ENCODE measurements at places on chromosomes 2 and 18. TPM values are rescaled to one million over a fixed set of nuclear protein-coding genes. Genes with fewer than 3 reads are reported as not detected.

GRCh38 chr2:202432776-202433175, 56.6 kb downstream of the BMPR2 start:
- no peaks in the 10 kb centered on the region for H3K36me3 ChIP-seq
- no peak for DNase-seq
- no peaks in the 10 kb centered on the region for H3K27me3 ChIP-seq
- H3K27ac ChIP-seq: no peak overlapping the region
- H3K4me3 ChIP-seq: no peak overlapping the region

DNA sequence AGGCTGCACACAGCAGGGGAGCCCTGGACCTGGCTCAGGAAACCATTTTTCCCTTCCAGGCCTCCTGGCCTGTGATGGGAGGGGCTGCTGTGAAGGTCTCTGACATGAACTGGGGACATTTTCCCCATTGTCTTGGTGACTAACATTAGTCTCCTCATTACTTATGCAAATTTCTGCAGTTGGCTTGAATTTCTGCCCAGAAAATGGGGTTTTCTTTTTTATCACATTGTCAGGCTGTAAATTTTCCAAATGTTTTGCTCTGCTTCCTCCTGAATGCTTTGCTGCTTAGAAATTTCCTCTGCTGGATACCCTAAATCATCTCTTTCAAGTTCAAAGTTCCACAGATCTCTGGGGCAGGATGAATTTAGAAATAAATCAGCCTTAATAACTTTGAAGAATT, 78.2 kb downstream of the EHBP1 start:
- H3K4me3 ChIP-seq: no peak overlapping the region
- 0 out of 2 replicates have a peak, but pooled peaks cover 2% of the 10 kb centered on the region for H3K36me3 ChIP-seq
- DNase-seq: no peak
- peaks cover under 1% of the 10 kb centered on the region for H3K4me1 ChIP-seq
- H3K27ac ChIP-seq: no peak overlapping the region

DNA sequence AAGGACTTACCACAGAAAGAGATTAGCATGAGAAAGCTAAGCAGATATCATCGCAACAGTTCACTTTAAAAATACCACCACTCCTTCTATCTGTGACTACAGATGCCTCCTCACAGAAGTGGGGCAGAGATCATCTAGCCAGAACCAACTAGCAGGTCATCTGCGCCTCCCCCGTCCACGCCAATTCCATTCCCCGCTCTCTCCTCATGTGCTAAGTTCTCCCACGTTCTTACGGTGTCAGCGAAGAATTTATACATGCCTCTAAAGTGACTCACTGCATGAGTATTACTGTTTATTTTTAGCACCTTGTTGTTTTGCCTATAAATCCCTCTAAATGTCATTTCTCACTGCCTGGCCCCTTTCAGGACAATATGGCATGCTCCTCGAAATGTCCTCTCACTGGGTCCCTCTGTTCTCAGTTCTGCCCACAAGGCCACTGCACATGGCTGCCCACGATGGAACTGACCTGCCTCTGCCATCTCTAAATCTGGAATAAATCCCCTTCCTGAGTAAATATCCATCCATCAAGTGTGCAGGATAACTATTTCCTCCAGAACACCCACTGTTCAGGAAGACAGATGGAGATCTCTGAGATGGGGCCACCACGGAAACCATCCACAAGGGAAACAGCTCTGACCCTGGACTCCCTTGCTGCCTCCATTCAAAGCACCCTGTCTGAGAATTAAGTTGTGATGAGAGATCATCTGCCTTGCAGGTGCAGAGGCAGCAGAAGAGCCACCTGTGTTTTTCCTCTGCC, 137.7 kb downstream of the IRS1 start:
- peak; percentile 75 for DNase-seq
- no peak overlapping the region for H3K4me3 ChIP-seq
- peaks cover 10% of the 10 kb centered on the region for H3K4me1 ChIP-seq

GRCh38 chr2:201084863-201085262, 13.1 kb downstream of the NDUFB3 start:
- H3K27me3 ChIP-seq: no peaks in the 10 kb centered on the region
- no peaks in the 10 kb centered on the region for H3K4me1 ChIP-seq
- peaks cover 3% of the 10 kb centered on the region for H3K36me3 ChIP-seq

GRCh38 chr2:231221761-231222160, 23.3 kb downstream of the ARMC9 start:
- no peaks in the 10 kb centered on the region for H3K36me3 ChIP-seq
- no peak overlapping the region for H3K4me3 ChIP-seq
- no peak overlapping the region for H3K27ac ChIP-seq
- no peak for DNase-seq
- H3K4me1 ChIP-seq: no peaks in the 10 kb centered on the region

DNA sequence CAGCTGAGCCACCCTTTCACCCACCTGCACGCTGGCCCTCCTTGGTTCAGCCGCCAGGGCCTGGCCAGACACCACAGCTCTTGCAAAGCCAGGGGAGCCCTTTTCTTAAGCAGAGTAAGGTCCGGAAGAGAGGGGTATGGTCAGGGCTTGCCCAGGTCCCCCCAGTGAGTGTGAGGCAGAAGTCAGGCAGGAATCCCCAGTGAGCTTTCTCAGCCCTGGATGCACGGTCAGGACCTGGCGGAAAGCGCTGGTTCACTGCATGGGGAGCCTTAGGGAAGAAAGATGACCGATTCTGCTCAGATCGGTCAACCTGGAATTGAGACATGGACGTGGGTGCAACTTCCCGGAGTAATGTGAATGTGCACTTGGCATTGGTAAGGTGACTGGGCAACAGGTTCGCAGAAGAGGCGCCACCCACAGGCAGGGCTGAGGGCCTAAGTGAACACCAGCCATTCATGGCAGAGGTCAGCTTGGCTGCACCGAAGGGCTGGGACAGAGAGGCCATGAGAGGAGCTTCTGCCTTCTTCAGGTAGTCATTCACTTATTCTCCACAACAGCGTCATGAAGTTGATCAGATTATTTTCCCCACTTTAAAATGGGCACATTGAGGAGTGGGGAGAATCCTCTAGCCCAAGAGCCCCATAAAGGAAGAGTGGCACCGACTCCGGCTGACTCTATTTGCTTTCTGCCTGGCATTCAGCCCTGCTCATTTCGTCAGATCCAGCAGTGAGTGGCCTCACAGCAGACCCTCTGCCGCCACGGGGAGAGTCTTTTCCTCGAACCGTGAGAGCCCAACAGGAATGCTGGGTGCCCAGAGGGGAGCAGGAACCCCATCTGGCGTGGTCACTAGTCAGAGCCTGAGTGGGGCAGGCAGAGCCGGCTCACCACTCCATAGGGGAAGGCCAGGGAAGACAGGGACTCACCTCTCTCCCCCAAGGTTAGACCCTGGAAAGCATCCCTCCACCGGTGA, 35.8 kb downstream of the SCTR start:
- no peak for DNase-seq
- no peak overlapping the region for H3K27ac ChIP-seq
- H3K4me3 ChIP-seq: no peak overlapping the region
- peaks cover 12% of the 10 kb centered on the region for H3K4me1 ChIP-seq

GRCh38 chr2:144217853-144218633, 301.9 kb downstream of the ZEB2 start:
- H3K27ac ChIP-seq: no peak overlapping the region
- no peak for DNase-seq
- H3K27me3 ChIP-seq: no peaks in the 10 kb centered on the region
- no peak overlapping the region for H3K4me3 ChIP-seq

DNA sequence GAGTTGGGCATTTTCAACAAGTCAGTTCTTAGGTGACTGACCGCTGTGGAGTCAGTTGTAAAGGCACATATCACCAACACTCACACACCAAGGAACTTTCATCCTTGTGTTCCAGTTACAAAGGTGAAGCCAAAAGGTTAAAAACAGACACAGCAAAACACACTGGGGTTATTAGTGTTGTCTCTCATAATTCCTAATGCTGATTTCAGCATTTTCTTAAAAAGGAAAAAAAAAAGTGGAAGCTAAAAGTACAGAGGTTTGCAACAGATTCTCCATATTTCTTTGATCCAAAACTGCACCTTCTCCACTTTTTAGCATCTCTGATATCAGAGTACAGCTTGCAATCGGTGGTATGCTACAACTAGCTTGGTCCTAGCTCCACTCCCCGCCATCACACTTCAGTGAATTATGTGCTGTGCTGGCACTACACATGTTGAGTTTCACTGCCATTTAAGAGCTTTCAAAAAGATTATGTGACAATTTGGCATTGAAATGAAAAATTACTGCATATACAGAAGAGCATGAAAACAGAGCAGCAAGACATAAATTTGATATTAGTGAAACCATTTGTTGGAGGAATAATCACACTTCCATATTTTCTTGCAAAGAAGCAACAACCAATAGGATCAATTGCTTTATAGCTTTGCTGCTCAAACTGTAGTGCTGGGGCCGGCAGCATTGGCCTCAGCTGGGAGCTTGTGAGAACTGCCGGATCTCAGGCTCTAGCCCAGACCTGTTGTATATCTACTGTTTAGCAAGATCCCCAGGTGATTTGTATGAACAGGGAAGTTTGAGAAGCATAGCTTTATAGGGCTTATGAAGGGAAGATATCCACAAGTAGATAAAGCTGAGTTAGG, 62.3 kb upstream of the DAPL1 start:
- H3K4me1 ChIP-seq: no peaks in the 10 kb centered on the region
- H3K36me3 ChIP-seq: no peaks in the 10 kb centered on the region
- H3K4me3 ChIP-seq: no peak overlapping the region
- DNase-seq: no peak
- H3K27me3 ChIP-seq: peaks cover 6% of the 10 kb centered on the region

DNA sequence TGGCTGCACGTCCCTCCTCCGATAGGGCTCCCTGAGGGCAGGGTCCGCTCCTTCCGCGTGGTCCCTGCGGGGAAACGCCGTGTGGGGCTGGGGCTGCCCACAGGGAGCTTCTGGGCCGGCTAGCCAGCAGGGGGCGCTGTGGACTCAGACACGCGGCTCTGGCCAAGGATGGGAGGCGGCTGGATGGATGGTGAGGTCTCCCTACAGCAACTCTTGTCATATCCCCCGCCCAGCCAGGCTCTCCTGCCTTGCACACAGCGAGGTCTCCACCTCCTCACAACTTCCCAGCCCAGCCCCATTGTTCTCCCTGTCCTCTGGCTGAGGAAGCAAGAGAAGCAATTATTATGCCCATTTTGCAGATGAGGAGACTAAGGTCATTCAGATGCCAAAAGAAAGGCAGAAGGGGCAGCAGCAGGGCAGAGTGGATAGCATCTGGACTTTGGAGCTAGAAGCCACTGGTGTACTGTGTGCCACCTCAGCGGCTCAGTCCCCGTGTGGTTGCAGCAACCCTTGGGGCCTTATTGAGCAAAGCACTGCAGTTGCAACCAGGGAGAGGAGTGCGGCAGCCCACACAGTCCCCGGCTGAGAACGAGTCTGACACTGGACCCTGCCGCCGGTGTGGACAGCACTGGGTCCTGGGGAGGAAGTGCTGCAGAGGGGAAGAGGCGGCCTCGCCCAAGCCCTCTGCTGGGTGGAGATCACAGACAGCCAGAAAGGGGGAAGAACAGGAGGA, 99.0 kb downstream of the ZFP36L2 start:
- H3K4me1 ChIP-seq: peaks cover 17% of the 10 kb centered on the region
- H3K4me3 ChIP-seq: no peak overlapping the region
- H3K27ac ChIP-seq: no peak overlapping the region
- no peaks in the 10 kb centered on the region for H3K36me3 ChIP-seq

ZNF385B gene
- total RNA-seq: 0.28 TPM

GRCh38 chr18:75790111-75790510, 362.6 kb upstream of the SMIM21 start:
- no peaks in the 10 kb centered on the region for H3K4me1 ChIP-seq
- H3K4me3 ChIP-seq: no peak overlapping the region
- H3K27ac ChIP-seq: no peak overlapping the region
- no peak for DNase-seq

CXCR4 gene
- 1.1 TPM for total RNA-seq

NYAP2 gene
- not detected for total RNA-seq

DNA sequence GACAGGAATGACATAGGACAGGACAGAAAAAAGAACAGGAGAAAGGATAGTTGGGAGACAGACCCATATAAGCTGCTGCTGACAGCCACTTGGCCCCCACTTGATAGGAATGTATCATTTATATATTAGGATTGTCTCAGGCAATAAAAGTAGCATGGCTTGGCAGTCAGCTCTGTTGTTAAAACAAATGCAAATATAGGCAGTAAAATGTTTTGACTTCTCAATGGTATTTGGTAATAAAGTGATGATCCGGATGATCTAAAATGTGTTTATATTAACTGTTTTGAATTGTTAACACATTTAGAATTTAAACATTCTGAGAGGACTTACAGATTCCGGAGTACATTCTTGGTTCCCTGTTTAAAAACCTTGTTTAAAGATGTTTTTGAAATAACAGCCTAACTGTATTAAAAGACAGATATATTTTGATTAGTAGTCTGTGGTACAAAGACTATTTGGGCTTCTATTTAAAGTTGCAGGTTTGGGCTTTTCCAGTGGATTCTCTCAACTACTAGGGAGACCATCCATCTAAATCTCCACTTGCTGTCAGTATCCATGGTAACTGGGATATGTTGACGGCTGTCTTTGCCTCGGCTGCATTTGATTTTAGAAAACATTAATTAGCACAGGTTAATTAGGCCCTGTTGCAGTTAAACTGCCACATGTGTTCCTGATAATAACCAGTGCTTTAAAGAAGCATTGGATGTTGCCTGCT, 147.6 kb downstream of the ESCO1 start:
- H3K4me1 ChIP-seq: no peaks in the 10 kb centered on the region
- no peaks in the 10 kb centered on the region for H3K27me3 ChIP-seq
- H3K36me3 ChIP-seq: no peaks in the 10 kb centered on the region

DNA sequence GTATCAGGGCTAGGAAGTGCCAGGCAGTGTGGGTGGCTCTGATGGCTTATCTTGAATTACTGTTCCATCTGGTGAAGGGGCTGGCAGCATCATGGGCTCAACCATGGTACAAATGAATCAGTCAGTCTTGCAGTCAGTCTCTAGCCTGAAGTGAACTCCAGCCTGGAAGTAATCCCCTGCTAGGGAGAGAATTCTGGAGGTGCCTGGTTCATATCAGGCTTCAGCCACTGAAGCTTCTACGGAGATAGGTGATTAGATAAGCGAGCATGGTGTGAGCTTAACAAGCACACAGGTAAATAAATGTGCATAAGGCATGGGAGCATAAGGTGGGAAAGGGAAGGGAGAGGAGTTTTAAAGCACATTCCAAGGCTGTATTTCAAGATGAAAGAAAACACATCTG, 541.7 kb downstream of the MBD2 start:
- H3K27ac ChIP-seq: no peak overlapping the region
- H3K4me3 ChIP-seq: no peak overlapping the region
- H3K27me3 ChIP-seq: no peaks in the 10 kb centered on the region
- no peaks in the 10 kb centered on the region for H3K36me3 ChIP-seq
- no peaks in the 10 kb centered on the region for H3K4me1 ChIP-seq
- DNase-seq: no peak

- H3K27me3 ChIP-seq: no peaks in the 10 kb centered on the region
- H3K27ac ChIP-seq: no peak overlapping the region
- H3K4me1 ChIP-seq: no peaks in the 10 kb centered on the region
- DNase-seq: peak; percentile 10
- no peak overlapping the region for H3K4me3 ChIP-seq
- H3K36me3 ChIP-seq: peaks cover 11% of the 10 kb centered on the region
These were observed 30.7 kb upstream of the ERCC3 start for GRCh38 chr2:127324635-127325034.

Data from Panc1 (cell line).